ENCODE measurements at places on chromosomes 16 and 17.

DNA sequence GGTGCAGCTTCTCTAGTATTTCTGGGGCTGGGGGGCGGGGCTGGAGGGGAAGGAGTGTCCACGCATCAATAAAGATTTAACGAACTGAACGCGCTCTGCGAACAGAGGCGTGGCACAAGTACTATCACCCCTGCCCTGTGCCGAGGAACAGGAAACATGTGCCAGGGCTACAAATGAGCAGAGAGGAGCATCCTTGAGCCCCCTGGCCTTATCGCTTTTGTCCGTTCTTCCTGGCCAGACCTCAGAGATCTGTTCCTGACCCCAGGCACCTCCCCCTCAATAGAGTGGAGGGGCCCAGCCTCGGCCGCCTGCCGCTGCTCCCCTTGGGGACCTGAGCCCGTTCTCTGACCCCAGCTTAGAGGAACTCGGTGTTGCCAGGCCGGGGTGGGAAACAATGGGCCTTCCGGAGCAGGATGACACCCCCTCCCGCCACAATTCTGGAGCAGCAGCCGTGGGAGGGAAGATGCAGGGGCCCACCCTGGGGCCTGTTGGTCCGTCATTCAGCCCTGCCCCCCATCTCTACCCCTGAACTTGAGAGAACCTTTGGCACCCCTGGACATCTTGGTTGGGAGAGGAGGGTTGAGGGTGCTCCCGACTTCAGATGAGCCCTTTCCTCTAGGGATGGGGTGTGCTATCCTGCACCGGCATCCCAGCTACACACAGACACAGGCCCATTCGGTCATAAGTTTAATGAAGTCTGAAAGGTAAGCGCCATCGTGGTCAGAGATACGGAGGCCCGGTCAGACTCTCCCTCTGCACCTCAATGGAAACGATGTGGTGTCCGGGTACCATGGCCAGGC lies 1.1 kb downstream of the NAA38 start:
- DNase-seq = peak; percentile 87

GRCh38 chr16:7597677-7598076 lies 265.0 kb downstream of the RBFOX1 start:
- DNase-seq = no peak

DNA sequence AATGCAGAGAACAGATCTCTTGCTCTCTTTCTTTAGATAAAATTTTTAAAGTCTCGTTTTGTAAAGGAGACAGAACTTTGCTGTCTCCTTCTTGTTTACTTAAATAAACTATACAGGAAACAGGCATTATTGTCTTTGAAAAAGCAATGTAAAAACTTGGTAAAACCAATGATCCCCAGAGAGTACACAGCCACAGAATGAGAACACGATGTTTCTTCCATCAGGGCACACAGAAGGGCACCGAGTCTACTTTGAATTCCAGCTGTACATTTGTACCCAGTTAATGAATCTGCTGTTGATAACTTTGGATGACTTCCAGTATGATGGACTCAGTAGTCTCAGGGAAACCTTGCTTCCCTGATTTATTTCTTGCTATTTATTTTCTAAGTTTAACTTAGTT lies 8.1 kb upstream of the TMEM100 start:
- DNase-seq = no peak

- no peak for DNase-seq
These were observed 424.4 kb downstream of the PMP22 start for GRCh38 chr17:14840616-14841231.

- DNase-seq = no peak
These were observed 372.7 kb upstream of the ZFHX3 start for GRCh38 chr16:73420676-73421075.

GRCh38 chr16:89690392-89690901 lies 4.0 kb downstream of the CDK10 start:
- no peak for DNase-seq
